ENCODE measurements at places on chromosomes 4 and X.

DNA sequence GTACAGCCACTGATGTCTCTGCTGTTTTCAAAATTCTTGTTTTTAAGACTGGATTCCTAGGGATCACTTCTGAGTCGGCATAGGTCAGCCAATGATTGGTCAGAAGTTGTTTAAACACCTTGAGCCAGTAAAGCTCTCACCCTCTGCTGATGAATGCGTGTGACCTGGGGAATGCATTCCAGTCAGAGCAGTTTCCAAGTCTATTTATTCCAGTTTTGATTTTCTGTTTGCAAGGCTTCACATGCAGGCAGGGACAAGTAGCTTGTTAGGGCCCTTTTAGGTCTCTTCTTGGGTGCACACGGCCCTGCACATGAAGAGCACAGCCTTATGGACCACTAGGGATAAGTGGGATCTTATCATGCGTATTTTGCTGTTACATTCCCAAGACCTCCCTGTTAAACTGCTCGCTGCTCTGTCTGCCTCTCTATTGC lies 47.0 kb downstream of the KLHL15 start:
- DNase-seq, result no peak

- DNase-seq, result no peak
These were observed 30.3 kb downstream of the SH3KBP1 start for GRCh38 chrX:19857131-19857530.

DNA sequence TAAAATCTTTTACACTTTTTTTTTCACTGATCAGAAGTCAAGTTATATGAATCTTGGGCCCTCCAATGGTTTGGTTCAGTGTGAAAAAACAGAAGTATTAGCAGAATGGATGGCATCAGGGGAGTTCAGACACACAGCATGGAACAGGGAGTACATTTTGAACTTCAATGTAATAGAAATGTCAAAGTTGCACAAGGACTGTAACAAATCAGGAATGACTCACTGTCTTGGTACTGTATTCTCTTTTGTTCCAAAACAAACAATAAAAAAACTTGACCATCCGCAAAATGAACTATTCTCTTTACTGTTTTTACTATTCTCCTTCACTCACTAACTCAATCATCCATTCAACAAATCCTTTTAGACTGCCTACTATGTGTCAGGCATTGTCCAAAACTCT lies 401.0 kb downstream of the FSTL5 start:
- no peak for DNase-seq

- no peak for DNase-seq
These were observed 25.3 kb upstream of the LEF1 start for GRCh38 chr4:108193886-108194672.

DNA sequence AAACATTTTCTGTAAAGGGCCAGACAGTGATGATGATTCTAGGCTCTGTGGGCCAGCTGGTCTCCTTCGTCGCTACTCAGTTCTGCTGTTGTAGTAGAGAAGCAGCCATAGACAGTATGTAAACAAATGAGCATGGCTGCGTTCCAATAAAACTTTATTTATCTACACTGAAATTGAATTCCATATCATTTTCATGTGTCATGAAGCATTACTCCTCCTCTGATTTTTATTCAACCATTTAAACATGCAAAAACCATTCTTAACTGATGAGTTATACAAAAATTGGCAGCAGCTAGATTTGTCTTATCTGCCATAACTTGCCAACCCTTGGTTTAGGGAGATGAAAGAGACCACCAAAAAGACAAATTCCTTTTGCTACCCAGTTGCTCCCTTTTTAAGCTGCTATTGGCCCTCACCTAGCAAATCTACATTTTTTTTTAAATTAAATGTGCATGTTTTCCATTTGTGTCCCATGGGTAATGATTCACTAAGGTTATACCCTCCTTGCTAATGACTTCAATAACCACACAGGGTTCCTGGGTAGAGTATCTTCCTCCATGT lies 309.9 kb downstream of the DHX15 start:
- peak; percentile 53 for DNase-seq

GRCh38 chr4:154124539-154125255 lies 335.8 kb upstream of the SFRP2 start:
- DNase-seq, result peak; percentile 71

DNA sequence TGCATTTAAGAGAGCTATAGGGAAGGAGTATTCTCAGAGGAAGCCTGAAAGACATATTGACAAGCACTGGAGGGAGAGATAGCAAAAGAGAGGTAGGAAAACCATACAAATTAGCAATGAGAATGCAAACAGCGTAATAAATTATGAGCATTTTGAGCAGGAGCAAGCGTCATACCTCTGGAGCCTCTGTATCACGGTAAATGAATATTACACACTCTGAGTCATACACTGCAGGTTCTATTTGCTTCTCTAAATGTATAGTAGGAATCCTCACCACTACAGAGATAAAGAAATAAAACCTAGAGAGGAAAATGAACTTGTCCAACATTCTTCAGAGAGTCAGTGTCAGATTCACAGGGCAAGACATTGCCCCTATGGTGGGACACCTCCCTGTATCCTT lies 46.4 kb upstream of the GABRE start:
- no peak for DNase-seq

DNA sequence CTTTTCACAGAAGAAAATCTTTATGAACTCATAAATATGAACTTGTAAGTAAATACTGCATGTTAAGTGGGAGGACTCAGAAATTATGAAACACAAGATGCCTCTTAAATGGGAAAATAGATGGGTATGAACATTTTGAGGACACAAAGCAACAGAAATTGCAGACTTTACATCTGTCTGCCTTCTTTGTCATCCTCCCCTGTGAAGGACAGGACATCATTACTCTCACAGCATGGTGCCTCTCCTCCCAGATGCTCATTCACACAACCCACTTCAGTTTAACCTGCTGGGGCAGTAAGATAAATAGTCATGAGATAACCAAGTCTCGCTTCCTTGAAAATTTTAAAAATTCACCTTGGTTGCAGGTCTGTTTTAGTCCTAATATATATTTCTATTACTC lies 144.5 kb downstream of the APBB2 start:
- no peak for DNase-seq

DNA sequence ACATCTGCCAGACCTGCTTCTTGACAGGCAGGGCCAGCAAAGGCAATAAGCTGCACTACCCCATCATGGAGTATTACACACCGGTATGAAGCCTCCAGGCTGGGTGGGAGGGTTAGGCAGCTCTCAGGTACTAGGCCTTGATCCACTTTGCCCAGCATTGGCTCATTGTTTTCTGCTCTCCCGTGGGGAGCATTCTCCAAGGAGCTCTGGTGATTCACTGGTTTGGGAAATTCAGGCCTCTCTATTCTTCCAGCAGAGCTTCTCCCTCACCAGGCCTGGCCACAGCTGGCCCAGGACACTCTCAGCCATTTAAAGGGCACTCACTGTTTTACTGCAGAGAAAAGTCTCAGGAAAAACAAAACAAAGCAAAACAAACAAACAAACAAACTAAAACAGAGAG lies 33.0 kb downstream of the DRP2 start:
- DNase-seq, result no peak

DNA sequence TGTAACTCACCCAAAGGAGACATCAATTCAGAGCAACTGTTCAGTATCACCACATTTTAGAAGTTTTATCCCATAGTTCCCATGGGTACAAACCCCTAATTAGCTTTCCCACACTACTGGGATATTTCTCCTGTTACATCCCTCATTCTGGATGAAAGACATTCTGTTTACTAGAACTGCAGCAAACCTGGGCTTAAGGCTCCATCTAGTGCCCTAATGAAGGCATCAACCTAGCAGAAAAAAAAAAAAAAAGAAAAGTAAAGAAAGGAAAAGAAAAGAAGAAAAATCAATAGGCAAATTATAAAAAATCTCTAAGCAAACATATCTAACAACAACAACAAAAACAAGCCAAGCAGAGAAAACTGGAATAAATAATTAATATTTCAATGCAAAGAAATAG lies 133.7 kb upstream of the CPXCR1 start:
- no peak for DNase-seq

- DNase-seq, result no peak
These were observed 126.8 kb upstream of the APOOL start for GRCh38 chrX:84876876-84877275.

GRCh38 chr4:56843421-56843899 lies 22.0 kb upstream of the SPINK2 start:
- DNase-seq, result no peak

- DNase-seq, result no peak
These were observed 21.8 kb downstream of the CRLF2 start for GRCh38 chrX:1190596-1191145.

- no peak for DNase-seq
These were observed 52.7 kb downstream of the PPP3CA start for GRCh38 chr4:101294597-101294996.

DNA sequence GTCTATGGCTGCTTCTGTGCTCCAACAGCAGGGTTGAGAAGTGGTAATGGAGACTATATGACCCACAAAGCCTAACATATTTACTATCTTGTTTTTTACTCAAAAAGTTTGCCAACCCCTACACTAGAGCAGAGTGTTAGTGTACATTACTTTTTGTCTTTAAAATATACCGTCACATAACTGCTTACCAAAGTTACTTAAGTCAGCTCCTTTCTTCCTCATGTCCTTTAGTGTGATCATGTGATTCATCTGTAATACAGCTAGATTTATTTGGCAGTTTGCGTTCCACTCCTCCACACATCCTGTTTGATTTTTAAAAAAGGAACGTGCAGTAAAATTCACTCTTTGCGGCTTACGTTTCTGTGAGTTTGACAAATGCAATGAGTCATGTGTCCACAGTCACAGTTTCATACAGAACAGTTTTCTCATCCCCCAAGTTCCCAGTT lies 162.4 kb upstream of the GPRIN3 start:
- peak; percentile 89 for DNase-seq

GRCh38 chr4:7635445-7636239 lies 200.9 kb upstream of the PSAPL1 start:
- DNase-seq, result no peak

DNA sequence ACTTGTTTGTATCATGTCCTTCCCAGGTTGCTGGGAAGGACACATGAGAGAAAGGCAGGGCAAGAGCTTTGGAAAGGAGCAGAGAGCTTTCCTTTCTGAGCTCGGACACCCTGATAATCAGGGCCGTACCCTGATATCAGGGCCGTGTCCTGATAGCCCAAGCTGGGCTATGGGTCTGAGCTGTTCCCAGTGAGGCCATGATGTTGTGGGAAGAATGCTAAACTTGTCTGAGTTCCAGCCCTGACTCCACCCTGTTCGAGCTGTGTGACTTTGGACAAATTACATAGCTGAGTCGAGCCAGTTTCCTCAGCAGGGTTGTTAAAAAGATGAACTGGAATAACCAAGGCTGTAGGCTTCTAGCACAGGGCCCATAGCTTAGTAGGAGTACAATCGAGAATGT lies 3.3 kb upstream of the CXCR3 start:
- DNase-seq, result no peak

DNA sequence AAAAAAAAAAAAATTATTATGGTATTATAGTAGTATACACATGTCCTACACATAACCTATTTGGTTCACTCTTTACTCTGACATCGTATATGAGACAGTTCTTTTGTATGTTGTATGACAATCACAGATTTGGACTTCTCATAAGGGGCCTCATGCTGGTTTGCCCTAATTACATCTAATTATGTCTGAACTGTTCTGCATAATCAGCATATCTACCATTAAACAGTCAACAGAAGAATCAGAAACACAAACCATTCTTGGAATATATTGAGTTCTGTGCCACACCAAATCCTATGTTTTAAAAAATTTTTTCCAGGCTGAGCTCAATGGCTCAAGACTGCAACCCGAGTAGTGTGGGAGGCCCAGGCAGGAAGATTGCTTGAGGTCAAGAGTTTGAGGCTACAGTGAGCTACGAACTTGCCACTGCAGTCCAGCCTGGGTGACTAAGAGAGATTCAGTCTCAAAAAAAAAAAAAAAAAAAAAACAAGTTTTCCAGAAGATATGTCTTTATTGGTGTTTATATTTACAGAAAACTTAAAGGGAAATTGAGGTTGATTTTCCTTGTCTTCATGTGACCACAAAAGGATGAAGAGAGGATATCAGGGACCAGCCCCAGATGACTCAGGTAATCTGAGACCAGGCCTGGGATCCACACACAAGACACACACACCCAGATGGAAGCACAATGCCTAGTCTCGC lies 22.2 kb downstream of the TRIM61 start:
- DNase-seq, result no peak

GRCh38 chrX:53656845-53657244 lies 29.7 kb downstream of the HUWE1 start:
- no peak for DNase-seq

DNA sequence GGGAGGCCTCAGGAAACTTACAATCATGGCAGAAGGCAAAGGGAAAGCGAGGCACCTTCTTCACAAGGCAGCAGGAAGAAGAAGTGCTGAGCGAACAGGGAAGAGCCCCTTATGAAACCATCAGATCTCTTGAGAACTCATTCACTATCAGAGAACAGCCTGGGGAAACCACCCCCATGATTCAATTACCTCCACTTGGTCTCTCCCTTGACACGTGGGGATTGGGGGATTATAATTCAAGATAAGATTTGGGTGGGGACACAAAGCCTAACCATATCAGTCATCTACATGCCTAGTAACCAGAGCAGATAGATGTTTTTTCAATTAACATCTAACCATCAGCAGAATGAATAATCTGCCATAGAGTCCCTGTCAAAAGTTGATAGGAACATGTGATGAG lies 30.4 kb downstream of the FAM13A start:
- no peak for DNase-seq

GRCh38 chr4:75745161-75745560 lies 20.8 kb downstream of the USO1 start:
- DNase-seq, result peak; percentile 16

- peak; percentile 10 for DNase-seq
These were observed 77.3 kb upstream of the TMEM47 start for GRCh38 chrX:34734383-34734782.

DNA sequence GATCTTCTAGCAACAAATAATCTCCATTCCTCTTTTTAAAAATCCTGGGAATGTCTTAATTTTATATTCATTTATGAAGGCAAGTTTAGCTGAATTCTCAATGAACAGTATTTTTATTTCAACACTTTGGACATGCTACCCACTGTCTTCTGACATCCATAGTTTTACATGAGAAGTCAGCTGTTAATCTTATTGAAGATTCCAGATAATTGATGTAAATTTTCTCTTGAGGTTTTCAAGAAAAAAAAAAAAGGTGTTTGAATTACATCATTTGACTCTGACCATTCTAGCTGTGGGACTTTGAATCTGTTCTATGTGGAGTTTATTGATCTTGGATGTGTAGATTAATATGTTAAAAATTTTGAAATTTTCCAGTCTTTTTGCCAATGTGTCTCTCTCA lies 28.0 kb downstream of the PDHA2 start:
- DNase-seq, result no peak

All from HS-5 (cell line).